ENCODE measurements at places on chromosomes 7 and 10. TPM values are rescaled to one million over a fixed set of nuclear protein-coding genes. Genes with fewer than 3 reads are reported as not detected.

DNA sequence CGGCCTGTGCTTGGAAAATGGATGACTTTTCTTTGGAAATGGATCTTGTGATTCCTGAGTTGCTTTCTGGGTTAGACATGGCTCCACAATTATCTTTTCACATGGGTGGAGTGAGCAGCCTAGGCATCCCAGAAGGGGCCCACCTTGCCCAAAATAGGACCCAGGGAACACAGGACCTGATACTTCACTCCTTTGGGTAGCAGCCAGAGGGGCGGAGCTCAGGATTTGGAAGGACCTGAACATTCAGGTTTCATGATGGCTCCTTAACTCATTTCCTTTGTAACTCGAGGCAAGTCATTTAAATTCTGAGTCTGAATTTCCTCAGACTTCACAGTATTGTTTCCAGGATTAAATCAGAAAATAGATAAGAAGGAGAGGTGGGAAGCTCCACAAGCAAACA is 178.3 kb upstream of the ZMIZ1 start:
- H3K27ac ChIP-seq = no peak overlapping the region
- no peak for DNase-seq

DNA sequence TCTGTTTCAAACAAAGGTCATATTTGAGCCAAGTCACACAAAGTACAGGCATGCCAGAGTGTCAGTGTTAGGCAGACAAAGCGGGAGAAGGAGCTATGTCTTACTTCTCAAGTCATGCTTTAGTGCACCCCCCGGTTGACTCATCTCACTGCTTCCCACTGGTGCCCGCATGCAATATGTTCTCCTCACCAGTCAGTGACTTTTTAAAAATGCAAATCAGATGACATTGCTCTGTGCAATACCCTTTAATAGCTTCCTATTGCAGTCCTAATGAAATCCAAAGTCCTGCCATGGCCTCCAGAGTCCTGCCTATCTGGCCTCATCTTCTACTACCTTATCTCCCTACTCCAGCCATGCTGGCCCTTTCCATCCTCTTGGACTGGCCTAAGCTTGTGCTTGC is 429.1 kb downstream of the ACTR3B start:
- H3K4me1 ChIP-seq = no peaks in the 10 kb centered on the region
- H3K27me3 ChIP-seq = no peaks in the 10 kb centered on the region
- H3K4me3 ChIP-seq = no peak overlapping the region
- no peak overlapping the region for H3K27ac ChIP-seq
- DNase-seq = no peak
- no peaks in the 10 kb centered on the region for H3K36me3 ChIP-seq

GRCh38 chr7:34011696-34012095 is 106.4 kb downstream of the BMPER start:
- H3K27ac ChIP-seq = no peak overlapping the region
- no peaks in the 10 kb centered on the region for H3K4me1 ChIP-seq
- H3K36me3 ChIP-seq = no peaks in the 10 kb centered on the region

DNA sequence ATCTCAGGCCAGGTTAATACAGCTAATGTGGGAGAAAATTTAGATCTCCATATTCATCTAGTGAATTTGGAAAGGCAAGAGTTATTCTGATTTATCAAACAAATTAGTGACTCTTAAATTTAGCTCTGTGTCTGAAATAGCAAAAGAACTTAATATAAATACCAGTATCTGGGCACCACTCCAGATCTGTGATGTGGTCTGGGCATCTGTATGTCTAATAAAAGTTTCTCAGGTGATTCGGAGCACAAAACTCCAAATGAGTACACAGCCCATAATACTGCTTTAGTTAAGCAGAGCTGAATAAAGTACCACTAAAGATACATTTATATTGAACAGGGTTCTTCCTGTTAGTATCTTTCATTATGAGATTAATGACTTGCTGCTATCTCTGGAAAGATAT is 261.4 kb downstream of the BAMBI start:
- DNase-seq = no peak
- H3K4me3 ChIP-seq = no peak overlapping the region
- H3K27me3 ChIP-seq = no peaks in the 10 kb centered on the region
- peaks cover 19% of the 10 kb centered on the region for H3K4me1 ChIP-seq
- no peaks in the 10 kb centered on the region for H3K36me3 ChIP-seq
- H3K27ac ChIP-seq = no peak overlapping the region

Gene KLF6
- total RNA-seq = 85.5 TPM

Gene FAM25C
- not detected for total RNA-seq

All from right lobe of liver (tissue), 6 donors.